ENCODE measurements at places on chromosomes 3 and 15.

DNA sequence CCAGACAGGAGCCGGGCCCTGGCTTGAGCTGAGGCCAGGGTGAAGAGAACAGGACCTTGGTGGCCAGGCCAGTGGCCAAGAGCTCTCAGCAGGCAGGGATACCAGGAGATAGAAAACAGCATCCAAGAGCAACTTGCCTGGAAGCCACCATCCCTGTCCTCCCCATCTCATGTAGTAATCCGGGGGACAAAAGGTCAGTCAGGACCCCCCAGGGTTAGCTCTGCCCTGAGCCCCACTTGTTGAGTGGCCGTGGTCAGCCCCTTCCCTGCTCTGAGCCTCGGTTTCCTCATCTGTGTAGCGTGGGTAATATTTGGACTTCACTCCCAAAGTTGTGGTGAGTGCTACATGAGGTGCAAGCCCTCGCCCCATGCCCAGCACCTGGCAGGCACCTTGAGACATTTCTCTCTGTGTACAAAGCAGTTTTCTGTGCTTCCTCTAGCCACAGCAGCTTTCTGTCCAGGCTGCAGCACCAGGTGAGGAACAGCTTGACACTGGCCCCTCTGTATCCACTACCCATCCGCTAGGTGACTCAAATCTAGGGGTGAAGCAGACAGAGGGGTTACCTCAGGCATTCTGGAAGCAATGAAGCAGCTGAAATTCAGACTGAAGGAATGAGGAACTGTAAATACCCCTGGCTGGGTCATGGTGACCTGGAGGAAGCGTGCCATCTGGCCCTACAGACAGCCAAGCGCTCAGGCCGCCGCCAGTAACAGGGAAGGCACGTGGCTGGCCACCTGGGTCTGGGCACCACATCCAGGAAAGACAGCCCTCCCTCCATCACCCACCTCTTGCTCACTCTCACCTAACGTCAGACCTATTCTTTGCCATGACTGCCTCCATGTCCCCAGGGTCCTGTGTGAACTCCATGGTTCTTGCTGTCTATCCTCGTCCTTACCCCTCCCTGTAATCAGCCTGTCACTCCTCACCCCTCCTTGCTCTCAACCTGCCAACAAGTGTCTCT is 6.7 kb downstream of the CISH start:
- no peak for DNase-seq

DNA sequence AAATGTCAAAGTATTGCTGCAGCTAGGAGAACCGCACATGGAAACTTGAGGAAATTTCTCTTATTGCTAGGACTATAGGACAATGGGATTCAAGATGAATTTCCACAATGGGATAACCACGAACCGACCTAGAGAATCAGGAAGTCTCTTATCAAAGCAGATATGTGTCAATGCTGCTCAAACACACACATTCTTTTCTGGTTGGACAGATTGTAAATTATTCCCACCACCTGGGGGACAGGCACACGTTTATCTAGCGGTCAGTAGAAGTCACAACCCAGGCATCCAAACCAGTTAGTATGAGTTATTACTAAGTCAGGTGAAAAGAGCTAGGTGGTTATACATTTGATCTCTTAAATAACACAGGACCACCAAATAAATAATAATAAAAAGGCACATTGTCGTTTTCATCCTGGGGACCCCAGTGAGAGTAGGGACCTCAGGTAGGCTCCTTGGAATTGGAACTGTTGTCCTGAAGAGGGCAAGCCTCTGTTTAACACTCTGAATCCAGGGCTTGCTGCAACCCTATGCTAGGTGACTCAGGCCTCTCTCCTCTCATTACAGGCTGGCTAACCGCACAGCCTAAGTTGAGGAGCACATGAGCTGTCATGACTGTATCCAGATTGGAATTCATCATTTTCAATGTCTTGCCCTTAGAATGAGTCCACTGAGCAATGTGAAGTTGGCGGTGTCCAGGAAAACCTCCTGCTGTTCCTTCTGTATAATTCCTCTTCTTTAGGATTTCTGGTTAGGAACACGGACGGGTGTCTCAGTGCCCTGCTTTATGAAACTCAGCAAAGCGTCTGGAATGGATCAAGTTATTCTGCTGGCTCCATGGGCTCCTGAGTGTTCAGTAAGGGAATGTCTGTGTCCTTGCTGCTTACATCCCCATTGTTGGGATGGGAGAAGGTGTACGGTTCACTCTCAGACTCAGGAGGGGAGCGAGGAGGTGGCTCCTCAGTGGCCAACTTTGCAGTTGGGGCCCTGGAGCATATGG is 59.0 kb downstream of the CLEC3B start:
- no peak for DNase-seq

- peak; percentile 15 for DNase-seq
Measured at GRCh38 chr15:98658831-98659699, 10.7 kb downstream of the IGF1R start.

GRCh38 chr3:197002701-197003454 is 26.7 kb downstream of the MELTF start:
- peak; percentile 74 for DNase-seq

GRCh38 chr3:10471054-10471688 is 34.2 kb downstream of the ATP2B2 start:
- no peak for DNase-seq

DNA sequence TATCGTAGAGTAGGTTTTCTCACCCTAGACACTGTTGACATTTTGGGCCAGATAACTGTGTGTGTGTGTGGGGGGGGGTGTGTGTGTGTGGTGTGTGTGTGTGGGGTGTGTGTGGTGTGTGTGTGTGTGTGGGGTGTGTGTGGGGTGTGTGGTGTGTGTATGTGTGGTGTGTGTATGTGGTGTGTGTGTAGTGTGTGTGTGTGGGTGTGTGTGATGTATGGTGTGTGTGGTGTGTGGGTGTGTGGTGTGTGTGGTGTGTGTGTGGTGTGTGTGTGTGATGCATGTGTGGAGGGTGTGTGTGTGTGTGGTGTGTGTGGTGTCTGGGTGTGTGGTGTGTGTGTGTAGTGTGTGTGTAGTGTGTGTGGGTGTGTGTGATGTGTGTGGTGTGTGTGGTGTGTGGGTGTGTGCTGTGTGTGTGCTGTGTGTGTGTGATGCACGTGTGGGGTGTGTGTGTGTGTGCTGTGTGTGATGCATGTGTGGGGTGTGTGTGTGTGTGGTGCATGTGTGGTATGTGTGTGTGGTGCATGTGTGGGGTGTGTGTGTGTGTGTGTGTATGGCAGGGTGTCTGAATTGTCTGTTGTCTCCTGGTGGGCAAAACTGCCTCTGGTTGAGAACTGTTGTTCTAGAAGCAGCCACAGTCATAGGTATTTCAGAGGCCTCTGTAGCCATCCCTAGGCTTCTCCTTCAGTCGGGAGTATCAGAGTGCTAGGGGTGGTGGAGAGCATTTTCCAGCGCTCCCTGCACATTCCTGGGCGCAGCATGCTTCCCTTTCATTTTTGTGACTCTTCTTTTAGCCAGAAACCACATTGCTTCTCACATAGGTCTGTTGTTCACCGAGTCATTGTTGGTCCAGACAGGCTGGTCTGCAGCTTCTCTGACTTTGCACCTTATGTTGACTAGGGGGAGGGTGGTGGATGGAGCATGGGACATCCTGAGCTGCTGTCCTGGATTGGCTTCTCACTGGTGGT is 84.4 kb downstream of the THSD4 start:
- no peak for DNase-seq

DNA sequence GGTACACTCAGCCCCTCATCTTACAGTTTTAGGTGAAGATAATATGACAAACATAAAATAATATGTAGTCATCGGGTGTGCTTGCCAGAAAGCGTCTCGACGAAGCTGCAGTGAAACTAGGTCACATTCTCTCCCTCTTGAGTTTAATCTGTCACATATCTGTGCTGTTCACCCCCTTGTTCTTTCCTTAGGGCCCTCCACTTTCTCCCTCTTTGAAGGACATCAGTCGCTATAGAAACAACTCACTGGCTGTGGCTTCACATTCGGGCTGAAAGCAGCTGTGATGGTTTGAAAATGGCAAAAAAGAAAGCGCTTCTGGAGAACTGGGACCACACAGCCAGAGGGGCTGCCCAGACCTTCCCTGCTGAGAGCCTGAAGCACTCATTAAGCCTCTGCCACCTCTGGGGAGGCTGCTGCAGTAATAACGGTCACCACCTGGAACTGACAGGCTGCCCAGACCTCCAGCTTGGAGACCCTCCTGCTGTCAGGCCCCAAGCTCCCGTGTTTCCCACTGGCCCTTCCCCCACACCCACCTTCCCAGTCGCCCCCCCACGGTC is 50.3 kb downstream of the ABTB1 start:
- no peak for DNase-seq

DNA sequence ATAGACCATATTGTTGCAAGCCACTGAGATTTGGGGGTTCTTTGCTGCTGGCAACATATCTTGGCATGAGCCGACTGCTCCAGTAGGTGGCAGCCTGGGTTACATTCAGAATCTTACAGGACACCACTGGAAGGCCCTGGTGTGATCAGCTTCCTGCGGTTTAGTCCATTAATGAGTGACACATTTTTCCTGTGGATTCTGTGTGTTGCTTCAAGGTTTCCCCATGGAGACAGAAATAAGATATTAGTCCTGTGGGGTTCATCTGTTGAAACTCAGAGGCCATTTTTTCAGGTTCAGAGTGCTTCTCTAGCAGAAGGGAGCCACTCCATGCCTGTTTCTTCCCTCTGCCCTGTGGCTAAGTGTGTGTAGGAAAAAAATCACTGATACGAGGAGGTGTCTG is 116.2 kb downstream of the MFSD1 start:
- no peak for DNase-seq

DNA sequence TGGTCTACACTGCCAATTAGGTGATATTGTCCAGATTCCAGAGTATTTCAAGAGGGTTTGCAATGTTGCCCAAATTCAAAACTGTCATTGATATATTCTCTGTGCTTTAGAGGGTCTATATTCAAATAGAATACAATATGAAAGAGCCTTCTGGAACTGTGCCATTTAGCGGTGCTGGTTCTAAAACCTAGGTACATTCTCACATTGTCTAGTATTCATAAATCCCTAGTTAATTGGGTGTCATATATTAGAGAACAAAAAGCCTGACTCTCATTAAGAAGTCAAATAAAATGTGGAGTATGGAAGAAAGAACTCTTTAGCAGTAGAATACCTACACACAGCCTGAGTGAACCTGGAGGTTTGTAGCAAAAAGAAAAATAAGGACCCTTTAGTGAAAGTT is 447.9 kb downstream of the CNTN6 start:
- no peak for DNase-seq

DNA sequence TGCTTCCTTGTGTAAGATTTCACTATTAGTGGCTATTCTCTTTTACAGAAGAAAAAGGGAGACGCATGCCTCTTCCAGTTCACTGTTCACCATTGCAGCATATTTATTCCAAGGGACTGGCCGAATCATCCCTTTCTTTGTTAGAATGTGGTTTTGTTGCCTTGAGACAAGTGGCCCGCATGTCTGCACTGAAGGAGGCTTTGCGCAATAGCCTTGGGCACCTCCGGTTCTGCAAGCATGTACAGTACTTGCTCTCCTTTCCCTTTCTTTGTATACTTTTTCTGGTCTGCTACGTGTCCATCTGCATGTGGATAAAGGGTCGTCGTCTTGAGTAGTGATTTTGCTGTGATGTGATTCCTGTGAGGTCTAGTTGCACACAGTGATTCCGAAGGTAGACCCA is 43.0 kb downstream of the FLNB start:
- no peak for DNase-seq

DNA sequence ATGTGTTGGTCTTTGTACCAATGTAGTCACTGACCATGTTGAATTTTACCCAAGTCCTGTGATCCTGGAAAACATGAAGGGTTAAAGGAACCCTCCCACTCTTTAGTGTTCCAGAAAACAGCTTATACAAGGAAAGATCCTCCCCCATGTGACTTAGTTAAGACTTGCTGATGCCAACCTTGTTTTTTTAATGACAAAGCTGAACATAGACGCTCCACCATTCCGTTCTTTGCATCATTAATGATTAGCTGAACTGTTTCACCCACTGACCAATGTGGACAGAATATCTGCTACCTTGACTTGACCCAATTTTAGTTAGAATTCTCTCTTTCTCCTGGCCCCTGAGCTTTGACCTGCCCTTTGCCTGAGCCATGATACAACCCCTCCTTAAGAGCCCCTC is 3.5 kb upstream of the WDR72 start:
- no peak for DNase-seq

DNA sequence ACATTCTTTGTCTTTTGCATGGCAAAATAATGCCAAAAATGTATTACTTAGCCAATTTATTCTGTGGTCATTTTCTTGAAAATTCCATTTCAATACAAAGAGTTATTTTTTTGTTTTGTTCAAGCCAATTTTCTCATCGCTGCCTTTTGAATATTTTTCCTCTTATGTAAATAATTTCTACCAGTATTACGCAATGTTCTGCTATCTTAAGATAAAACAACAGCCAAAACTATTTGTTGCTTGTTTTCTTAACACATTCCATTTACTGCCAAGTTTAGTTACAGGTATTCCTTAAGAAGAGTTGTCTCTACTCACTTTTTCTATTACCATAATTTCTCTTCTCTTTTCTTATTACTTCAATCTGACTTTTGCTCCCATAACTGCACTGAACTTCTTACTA is 163.1 kb downstream of the ROBO1 start:
- no peak for DNase-seq

GRCh38 chr15:53446376-53446775 is 313.1 kb downstream of the WDR72 start:
- no peak for DNase-seq

Data from activated CD4-positive, alpha-beta T cell treated with anti-CD3 and anti-CD28 coated beads, Interleukin-2, amount 50 U/mL, for 1 hour (primary cell).